ENCODE measurements at places on chromosomes 6 and 20.

- DNase-seq: no peak
Measured at GRCh38 chr6:18206591-18206990, 51.4 kb downstream of the KDM1B start.

- no peak for DNase-seq
Measured at GRCh38 chr6:125688138-125688537, 61.3 kb upstream of the HEY2 start.

DNA sequence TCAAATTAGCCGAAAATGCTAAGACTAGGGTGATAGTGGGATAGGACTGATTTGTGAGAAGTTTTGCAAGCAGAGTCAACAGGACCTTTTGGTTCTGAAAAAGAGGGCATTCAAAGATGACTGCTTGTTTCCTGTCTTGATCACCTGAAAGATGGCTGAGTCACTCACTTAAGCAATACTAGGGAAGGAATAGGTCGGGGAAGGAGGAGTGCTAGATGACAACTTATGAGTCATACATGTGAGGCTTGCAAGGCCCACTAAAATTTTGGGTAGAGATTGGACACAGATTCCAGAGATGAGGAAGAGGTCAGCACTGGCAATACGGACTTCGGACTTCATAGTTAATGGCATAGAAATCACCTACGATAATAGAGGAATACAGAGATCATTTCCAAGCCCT is 89.2 kb downstream of the FAM83B start:
- no peak for DNase-seq

- no peak for DNase-seq
Measured at GRCh38 chr6:34391473-34391785, 1.0 kb downstream of the NUDT3 start.

GRCh38 chr6:56806368-56806767 is 148.5 kb upstream of the BEND6 start:
- no peak for DNase-seq

- no peak for DNase-seq
Measured at GRCh38 chr6:157561414-157561790, 180.4 kb downstream of the ZDHHC14 start.

DNA sequence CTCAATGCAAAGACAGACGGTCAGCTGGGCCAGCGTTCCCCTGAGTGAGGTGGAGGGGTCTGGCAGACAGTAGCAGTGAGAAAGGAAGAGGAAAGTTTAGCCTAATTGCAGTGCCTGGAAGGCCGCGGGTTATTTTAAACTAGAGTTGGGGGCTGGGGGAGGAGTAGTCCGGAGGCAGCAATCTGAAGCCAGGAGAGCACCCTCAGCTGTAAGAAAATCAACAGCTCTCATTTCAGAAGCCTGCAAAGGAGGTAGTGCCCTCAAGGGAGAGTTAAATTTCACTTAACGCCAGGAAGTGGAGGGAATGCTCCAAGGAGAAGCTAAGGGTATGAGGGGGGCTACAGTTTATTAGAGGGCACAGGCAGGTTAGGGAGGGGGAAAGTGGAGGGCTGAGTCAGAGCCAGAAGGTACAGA is 26.9 kb downstream of the RING1 start:
- DNase-seq: no peak

DNA sequence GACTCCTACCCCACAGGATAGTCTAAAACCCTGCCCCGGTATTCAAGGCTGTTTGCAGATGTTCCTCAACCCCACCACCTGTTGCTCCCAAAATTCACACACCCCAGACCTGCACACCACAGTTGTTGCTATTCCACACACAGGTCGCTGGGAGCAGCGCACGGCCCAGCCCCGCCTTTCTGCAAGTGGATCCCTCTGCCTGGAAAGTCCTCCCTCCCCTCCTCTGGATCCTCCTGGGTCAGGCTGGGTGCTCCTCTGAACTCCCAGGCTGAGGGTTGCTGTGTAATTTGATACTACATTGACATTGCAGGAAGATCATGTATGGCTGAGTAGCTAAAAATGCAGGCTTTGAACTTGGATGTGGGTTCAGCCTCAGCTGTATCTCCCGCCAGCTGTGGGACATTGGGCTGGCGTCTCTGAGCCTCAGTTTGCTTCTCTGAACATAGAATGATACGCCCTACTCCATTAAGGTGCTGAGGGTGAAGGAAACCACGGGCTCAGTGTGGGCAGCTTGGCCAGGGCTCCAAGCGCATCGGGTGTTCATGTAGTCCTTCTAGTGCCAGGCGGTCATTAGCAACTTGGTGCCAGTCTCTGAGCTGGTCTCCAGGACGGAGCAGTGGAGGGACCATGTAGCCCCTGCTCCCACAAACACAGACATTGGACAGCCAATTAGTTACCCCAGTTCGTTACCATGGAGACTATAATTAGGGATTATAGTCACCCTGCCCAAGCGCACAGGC is 13.9 kb upstream of the CCN5 start:
- no peak for DNase-seq

DNA sequence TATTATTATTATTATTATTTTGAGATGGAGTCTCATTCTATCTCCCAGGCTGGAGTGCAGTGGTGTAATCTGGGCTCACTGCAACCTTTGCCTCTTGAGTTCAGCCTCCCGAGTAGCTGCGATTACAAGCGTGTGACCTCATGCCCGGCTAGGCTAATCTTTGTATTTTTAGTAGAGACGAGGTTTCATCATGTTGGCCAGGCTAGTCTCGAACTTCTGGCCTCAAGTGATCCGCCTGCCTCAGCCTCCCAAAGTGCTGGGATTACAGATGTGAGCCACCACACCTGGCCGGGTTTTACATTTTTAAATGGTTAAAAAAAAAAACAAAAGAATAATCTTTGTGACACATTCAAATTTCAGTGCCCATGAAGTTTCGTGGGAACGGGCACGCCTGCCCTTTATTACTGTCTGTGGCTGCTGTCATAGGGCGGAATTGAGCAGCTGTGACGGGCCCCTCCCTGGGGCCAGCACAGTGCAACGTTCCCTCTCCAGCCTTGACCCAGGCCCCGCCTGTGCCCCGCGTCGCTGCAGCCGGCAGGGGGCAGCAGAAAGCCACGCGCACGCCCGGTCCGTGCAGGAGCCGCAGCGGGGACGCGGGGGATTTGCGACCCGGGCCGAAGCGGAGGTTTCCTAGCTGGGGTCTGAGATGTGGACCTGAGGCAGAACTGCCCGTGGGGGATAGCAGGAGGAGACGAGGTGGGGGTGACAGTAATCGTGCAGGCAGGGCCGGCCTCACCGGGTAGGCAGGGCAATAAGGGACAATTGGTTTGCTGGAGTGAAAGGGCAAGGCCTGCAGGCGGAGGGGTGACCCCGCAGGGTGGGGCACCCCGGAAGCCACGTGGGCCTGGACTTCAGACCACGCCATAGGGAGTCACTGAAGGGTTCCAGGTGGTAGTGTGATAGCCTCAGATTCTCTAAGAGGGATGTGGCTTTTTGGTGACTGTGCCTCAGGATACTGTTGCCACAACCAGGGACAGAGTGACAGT is 54.3 kb downstream of the SYTL3 start:
- peak; percentile 69 for DNase-seq

DNA sequence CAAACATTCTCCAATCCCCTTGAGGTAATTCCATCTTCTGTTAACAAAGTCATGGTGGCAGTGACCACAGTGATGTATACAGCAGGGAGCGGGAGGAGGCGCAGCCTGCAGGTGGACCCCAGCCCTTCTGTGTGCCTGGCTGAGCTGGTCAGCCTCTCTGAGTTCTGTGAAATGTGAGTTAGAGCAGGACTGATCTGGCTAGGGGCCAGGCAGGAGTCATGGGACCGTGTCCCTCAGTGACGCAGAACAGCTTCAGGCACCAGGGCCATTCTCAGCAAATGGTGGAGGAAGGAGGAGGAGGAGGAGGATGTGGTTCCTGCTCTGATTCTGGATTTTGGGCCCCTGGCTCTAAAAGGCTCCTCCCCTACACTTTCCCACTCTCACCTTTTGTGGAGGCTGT is 6.9 kb downstream of the PHACTR3 start:
- DNase-seq: no peak

GRCh38 chr20:44306927-44307326 is 4.1 kb downstream of the FITM2 start:
- DNase-seq: no peak
